ENCODE measurements at places on chromosomes 2 and 18.

- no peak for DNase-seq
These were observed 35.5 kb upstream of the PTMA start for GRCh38 chr2:231672617-231673347.

DNA sequence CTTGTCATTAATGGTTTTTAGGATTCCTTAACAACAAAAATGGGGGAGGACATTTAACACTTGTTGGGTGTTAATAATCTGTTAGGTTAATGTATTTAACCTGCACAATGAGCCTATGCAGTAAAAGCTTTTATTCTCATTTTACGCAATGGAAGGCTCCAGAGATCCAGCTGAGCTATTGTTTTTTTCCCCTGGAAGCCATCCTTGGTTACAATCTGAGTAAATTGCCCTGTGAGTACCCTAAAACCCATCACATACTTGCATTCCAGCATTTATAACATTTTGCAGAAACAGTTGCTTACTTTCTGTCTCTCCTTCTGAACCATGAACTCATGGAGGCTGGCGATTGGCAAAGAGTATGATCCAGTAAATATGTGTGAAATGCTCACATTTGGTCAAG, 30.2 kb upstream of the DOCK10 start:
- no peak for DNase-seq

DNA sequence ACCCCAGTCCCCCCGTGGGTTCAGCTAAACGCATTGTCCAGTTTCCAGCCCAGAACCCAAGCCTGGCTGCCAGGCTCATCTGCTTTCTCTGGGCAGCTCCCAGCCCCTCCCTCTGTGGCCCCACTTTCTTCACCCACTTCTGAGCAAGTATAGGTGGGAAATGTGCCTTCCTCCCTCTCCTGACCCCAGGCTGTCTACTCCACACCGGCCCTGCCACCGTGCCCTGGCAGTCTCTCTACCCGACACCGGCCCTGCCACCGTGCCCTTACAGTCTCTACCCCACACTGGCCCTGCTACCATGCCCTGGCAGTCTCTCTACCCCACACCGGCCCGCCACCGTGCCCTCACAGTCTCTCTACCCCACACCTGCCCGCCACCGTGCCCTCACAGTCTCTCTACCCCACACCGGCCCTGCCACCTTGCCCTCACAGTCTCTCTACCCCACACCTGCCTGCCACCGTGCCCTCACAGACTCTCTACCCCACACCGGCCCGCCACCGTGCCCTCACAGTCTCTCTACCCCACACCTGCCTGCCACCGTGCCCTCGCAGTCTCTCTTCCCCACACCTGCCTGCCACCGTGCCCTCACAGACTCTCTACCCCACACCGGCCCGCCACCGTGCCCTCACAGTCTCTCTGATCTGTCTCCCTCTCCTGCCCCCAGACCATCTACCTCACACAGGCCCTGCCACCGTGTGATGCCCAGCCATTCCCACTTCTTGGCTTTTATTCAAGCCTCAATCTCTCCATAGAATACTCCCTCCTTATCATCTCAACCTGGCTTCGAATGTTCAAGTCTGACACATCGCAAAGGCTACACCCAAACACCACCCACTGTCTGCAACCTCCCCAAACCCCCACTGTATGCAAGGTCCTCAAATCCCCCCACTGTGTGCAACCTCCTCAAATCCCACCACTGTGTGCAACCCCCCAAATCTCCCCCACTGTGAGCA, 108.9 kb downstream of the TPO start:
- DNase-seq, result no peak

DNA sequence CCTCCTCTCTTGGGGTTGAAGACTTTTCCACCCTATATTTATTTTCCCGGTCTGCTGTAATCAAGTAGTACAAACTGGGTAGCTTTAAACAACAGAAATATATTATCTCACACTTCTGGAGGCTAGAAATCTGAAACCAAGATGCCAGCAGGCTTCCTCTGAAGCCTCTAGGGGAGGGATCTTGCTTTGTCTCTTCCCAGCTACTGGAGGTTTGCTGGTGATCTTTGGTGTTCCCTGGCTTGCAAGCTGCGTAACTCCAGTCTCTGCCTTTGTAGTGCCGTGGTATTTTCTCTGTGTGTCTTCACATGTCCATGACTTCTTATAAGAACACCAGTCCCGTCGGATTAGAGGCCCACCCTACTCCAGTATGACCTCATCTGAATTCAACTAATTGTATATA, 44.4 kb downstream of the MYO3B start:
- no peak for DNase-seq

DNA sequence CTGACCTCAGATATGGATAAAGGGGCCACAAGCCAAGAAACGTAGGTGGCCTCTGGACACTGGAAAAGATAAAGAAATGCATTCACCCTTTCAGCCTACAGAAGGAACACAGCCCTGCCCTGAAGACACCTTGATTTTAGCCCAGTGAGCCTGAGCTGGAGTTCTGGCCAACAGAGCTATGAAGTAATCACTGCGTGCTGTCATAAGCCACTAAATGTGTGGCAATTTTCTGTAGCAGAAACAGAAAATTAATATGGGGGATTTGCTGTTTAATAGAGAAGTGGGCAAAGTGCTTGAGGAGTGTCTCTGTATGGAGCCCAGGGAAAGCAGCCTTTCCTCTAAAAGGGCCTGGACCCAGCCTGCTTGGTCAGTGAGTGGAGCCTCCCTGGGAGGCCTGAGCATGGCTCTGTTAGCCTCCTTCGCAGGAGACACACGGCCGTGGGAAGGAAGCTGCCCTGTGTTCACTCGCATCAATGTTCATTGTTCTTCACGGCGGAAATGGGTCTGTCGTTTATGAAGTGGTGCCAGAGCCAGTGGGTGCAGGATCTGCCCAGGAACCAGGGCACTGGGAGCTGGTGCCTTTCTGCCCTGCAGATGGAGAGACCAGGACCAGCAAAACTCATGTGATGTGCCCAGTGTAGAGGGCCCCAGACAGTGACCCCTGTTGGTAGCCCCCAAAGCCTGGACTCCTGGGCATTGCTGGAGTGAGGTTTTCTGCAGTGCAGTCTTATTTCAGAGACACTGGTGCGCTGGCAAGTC, 268.9 kb downstream of the NDUFA10 start:
- DNase-seq, result no peak

GRCh38 chr2:239533569-239534316, 132.9 kb upstream of the HDAC4 start:
- DNase-seq, result no peak

DNA sequence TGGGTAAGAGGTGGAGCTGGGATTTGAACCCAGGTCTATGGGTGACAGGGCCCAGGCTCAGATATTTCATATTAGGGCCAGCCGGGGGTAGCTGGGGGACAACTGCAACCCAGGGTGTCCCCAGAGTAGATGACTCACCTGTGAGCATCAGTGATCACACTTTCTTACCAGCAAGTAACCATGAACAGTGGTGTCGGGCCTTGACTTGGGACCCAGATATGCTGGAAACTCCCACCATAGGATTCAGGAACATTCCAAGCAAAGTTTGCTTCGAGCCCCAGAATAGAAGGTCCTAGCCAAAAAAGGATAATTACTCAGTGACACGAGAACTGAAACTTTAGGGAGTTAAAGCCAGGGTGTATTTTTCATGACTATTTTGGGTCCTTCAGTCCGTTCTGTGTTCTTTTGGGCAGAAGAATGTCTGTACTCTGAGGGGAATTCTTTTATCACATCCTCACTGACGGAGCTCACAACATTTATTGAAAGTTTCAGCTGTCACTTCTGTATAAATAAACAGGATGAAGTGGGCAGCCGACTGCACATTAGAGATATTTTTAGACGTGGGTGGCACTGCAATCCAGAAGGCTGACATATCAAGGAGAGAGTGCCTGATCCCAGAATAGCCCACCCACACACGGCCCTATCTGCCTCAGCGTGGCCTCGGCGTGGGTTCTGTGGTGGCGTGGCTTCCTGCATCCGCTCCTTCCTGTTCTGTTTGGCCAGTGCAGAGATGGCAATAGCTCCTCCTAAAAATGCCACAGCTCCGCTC, 45.6 kb downstream of the RAMP1 start:
- no peak for DNase-seq

- DNase-seq, result no peak
These were observed 42.9 kb downstream of the ADI1 start for GRCh38 chr2:3476321-3476984.

GRCh38 chr2:71631411-71631931, 178.1 kb downstream of the DYSF start:
- no peak for DNase-seq

DNA sequence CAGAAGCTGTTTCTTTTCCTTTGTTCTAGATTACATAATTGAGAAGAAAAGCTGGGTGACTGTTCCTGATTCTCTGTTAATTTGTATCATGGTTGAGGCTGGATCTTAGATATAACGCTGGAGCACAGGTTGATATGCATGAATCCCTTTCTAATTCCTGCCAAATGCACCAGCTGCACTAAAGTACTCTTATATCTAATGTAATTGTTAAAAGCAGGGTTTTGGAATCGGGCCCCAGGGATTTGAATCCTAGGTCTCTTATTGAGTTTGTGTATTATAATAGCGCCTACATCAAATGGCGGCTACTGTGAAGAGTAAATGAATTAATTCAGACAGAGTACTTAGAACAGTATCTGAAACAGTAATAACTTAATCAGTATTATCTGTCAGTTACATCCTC, 80.4 kb downstream of the MC4R start:
- DNase-seq, result no peak

DNA sequence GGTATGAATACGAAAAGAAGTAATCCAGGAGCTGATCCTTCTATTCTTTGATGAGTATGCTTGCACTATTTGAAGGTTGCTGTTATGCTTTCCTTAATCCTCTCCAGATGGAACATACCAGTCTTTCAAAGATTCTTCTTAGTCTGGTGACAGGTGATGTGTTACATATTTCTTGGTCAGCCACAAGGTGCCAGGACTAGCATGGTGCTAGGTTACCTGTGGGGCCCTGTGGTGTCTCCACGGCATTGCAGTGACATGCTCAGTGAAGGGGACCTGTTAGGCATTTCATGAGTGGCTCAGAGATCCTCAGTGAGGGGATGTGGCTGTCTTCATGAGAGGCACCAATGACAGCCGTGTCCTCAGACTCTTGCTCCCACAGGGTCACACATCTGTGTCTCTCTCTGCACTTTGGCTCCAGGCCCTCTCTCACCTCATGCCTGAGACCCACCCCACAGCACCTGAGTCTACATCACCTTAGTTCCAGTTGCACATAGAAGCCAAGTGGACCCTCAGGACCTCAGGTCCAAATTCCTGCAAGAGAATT, 13.1 kb upstream of the RAB31 start:
- no peak for DNase-seq

DNA sequence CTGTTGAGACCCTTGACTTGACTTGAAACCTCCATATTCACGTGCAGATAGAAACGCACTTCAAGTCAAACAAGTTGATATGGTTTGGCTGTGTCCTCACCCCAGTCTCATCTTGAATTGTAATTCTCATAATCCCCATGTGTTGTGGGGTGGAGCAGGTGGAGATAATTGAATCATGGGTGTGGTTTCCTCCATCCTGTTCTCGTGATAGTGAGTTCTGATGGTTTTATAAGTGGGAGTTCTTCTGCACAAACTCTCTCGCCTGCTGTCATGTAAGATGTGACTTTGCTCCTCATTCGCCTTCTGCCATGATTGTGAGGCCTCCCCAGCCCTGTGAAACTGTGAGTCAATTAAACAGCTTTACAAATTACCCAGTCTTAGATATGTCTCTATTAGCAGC, 21.4 kb downstream of the SLC3A1 start:
- DNase-seq, result no peak

DNA sequence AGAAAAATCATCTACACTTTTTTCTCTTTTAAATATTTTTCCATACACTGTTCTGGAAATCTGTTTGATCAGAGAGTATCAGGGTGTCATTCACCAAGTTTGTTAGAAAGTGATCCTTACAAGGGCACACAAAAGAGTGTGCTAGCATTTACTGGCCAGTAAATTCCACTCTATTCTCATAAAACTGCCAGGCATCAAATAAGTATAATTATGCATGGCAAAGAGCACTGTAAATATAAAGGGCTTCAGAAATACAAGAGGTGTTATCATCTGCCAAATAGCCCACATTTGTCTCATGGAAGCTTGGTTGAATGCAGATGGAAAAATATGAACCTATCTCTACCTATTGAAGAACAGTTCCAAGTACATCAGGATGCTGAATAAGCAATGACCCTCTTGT, 847.3 kb upstream of the ACVR2A start:
- no peak for DNase-seq

- DNase-seq, result no peak
These were observed 13.9 kb upstream of the SLC1A4 start for GRCh38 chr2:64975232-64975821.

DNA sequence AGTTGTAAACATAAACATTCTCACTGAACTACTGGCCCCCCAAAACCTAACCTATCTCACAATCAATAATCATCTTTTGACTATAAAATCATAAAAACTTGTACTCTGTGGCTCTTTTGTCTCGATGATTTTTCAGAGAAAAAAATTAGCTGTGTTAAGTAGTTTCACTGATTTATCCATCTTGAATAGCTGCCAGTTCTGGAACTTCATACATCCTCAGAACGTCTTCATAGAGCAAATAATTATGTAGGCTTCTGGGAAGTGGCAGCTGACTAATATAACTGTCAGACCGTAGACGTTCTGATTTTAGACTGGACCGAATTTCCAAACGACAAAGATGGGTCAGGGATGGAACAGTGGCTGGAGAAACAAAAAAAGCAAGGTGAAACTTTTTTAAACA, 97.3 kb upstream of the CHAC2 start:
- DNase-seq, result no peak

DNA sequence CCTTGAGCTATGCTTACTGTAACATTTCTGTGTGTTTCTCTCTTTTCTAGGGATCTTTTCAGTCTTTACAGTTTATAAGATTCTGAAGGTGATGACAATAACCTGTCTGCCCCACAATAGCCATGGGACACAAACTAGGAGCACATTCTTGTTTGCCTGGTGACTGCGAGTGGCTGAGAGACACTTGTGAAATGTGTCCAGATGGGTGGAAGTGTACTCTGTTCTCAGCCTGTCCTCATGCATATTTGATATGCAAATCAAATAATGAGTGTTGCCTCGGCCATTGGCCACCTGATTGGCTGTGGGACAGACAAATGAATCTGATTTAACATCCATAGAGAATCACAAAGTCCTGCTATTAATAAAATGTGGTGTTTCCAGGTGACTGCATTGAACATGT, 246.2 kb downstream of the HNMT start:
- no peak for DNase-seq

- DNase-seq, result no peak
These were observed 88.3 kb downstream of the ETAA1 start for GRCh38 chr2:67485431-67485830.
